ENCODE measurements at places on chromosomes 4 and X.
A peak's percentile ranks its signal among the peaks of the same experiment; 100 is the strongest.

- no peak for DNase-seq
Measured at GRCh38 chr4:1417522-1418390, 11.5 kb upstream of the NKX1-1 start.

DNA sequence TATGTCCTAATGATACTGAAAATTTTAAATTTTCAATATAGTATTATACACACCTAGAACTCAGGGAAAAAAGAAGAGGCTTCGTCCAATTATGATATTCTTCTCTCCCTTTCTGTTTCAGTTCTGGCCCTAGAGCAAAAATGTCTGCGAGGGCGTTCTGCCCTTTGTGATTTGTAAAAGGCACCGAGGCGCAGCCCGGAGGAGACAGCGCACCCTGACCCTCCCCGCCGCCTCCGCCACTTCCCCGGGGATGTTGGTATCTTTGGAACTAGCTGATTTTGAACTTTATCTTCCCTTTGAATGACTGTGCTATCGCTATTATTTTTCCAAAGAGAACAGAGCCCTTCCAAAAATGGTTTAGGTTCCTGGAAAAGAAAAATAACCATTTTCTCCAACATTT lies 173.2 kb upstream of the FAM9B start:
- DNase-seq, result no peak

GRCh38 chr4:76023389-76023788 lies at the start of gene CXCL10:
CXCL10 (minus strand) TSS chr4:76023497; CDS start chr4:76023431, 66 bp downstream.
- no peak for DNase-seq

DNA sequence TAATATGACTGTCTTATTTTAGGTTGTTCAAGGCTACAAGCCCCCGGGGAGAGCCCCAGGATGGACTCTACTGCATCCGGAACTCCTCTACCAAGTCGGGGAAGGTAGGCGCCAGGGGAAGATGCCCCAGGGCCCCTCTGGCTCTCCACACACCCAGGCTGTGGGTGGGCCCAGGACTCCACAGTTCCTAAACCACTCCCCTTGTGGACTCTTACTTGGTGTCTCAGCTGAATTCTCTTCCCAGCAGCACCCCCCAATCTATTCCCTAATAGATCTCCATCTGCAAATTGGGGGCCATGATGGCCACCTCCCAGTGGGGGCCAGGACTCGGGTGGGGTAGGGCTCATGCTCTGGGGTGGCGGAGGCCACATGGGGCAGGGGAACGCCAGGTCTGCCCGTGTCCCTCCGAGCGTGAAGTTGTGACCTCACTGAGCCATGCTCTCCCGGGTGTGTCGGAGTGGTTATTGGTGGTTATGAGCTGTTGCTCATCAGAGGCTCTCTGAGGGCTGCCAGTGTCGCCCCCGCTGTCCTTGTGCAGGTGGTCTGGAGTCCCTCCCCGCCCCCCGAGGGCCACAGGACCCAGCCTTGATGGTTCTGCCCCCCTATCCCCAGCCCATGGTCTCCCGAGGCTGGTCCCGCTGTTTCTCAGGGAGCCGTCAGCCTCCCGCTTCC lies 11.2 kb upstream of the ADD1 start:
- no peak for DNase-seq

DNA sequence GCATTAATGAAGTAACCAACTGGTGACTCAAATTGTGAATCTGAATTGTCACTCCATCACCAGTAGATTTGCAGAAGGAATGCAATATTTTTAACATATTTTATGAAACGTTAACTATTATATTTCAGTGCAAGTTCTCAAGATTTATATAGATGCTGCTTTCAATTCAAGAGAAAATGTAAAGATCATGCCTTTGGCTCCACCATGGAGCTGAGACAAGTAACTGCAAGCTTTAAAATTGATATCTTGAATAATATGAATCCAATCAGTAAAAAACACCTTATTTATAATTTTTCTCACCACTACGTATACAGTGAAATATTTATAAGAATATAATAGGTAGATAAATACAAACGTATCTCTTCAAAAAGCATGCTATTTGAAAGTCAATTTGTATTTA lies 27.8 kb upstream of the GALNTL6 start:
- DNase-seq, result no peak

GRCh38 chrX:115214151-115214550 lies 19.7 kb downstream of the LRCH2 start:
- DNase-seq, result no peak

DNA sequence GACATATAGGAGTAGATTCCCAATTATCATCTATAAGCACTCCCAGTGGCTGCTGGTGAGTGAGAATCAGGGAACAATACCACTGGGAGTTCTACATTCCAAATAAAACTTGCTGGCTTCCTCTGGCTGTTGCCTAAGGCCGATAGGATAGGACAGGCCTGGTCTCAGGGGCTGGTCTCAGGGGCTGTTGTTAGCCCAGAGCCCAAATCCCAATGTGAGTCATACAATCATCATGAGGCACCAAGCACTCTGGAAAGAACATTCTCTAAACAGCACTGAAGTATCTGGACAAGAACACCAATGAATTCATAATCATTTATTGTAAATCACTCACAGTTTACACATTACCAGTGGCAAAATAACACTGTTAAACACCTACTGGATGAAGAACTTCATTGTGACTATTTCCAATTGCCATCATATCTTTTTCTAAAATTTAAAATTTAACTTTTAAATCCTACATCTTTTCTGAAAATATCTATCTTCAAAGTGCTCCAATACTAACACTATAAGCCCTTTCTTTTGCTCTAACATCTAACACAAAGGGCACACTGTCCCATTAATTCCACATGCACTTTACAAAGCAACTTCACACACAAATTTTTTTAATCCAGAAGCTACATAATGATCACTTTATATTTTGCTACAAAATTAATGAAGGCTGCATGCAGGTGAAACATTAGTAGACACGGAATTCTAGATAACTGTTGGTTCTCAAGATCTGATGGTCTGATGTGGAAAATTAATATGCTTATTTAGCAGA lies 67.6 kb upstream of the TMEM150C start:
- DNase-seq, result no peak

DNA sequence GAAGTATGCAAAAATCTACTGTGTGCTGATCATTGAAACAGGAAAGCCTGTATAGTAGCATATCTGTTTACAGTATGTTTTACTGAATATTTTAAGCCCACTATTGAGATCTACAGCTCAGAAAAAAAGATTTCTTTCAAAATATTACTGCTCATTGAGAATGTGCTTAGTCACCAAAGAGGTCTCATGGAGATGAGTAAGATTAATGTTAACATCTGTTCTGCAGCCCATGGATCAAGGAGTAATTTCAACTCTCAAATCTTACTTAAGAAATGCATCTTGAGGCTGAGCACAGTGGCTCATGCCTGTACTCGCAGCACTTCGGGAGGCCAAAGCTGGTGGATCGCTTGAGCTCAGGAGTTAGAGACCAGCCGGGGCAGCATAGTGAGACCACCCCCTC lies 3.3 kb downstream of the RNF4 start:
- DNase-seq, result no peak

DNA sequence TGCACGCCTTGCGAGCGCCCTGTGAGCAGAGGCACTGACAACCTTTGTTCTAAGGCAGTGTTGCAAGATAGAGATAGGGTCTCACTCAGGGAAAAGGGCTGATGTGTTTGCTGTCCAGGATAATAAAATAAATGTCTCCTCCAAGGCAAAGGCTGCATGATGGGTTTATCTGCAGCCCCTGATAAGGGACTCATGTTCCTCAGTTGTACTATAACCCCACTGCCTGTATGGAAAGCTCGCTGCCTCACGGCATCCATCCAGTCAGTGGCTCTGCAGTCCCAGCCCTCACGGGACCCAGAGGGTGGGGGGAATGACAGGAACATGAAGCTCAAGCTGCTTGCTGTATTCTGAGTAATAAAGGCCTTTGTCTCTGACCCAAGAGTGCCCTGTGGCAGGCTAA lies 22.6 kb downstream of the BCLAF3 start:
- no peak for DNase-seq

DNA sequence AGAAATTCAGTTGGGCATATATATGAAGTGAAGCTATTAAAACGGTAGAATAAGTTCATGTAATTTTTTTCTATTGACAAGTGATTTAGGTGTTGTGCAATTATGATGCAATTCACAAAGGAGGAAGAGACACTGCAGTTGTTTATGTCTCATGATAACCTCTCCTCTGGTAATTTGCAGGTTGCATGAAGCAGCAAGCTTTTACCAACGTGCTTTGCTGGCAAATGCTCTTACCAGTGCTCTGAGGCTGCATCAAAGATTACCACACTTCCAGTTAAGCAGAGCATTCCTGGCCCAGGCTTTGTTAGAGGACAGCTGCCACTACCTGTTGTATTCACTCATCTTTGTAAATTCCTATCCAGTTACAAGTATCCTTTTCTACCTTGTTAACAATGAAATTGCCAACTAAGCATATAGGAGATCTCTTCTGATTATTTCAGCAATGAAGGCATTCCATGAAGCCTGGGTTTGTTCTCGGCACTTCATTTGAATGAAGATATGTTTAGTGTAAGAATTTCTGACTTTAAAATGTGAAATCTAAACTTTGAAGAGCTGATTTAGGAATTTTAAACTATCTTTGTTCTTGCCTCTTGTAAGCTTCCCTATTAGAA lies 3.9 kb downstream of the TMEM33 start:
- DNase-seq, result no peak

DNA sequence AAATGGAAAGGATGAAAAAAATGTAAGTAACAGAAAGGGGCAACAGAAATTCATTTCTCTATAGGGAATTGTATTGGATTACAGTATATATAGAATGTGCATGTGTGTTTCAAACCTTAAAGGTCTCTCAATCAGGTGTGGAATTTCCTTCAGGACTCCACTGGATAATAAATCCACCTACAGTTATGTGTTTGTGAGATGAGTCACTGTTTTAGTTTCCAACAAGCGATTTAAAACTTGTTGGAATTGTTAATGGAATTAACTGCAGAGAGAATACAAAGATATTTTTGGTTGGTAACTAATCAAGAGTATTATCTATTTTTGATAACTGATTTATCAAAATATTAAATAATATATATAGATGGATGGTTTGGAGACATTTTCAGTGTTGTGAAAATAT lies 32.8 kb downstream of the CEP44 start:
- DNase-seq, result no peak

- DNase-seq, result no peak
Measured at GRCh38 chrX:67725471-67725870, 181.7 kb downstream of the AR start.

- peak; percentile 88 for DNase-seq
Measured at GRCh38 chr4:2041239-2042130, 17.6 kb upstream of the NAT8L start.

DNA sequence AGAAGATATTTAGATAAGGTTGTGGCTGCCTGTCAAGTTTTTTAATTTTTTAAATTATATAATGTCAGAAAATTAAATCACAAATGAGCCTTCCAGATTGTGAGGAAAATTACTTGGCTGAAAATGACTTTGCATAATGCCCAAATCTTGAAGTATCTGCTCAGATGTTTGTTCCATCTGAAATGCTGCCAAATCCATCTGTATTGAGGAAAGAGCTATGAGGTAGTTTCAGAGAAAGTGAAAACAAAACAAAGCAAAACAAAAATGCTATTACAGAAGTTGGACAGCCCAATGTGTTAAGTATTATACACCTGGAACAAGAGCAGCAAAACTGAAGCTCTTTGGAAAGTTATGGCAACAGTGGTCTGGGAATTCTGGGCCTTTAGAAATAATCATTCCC lies 23.3 kb upstream of the GUCY1B1 start:
- DNase-seq, result no peak

GRCh38 chrX:145213504-145213903 lies 33.8 kb upstream of the SPANXN1 start:
- no peak for DNase-seq

GRCh38 chr4:163196926-163197480 lies 30.3 kb upstream of the NAF1 start:
- DNase-seq, result no peak

DNA sequence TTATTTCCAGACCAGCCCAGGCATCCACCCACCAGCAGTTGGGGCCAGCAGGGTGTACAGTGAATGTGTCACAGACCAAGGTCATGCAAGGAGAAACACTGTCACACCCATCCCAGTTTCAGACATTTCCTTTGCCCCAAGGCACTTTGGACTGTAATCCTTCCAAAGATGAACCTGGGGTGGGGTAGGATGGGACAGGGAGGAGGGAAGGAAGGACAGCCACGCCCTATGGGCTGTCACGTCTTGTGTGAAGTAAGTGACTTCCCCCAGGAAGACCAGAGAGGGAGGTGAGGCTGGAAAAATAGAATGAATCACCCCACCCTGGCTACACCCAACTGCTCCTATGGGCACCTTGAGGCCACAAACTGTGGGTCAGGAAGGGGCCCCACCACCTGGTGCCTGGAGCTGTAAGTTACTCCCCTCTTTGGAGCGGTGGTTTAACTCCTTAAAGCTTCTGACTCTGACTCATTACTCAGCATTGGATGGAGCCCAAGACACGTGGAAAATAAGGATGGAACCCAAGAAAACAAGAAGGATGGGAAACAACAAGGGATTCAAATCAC lies 349.9 kb upstream of the KLF3 start:
- DNase-seq, result no peak

DNA sequence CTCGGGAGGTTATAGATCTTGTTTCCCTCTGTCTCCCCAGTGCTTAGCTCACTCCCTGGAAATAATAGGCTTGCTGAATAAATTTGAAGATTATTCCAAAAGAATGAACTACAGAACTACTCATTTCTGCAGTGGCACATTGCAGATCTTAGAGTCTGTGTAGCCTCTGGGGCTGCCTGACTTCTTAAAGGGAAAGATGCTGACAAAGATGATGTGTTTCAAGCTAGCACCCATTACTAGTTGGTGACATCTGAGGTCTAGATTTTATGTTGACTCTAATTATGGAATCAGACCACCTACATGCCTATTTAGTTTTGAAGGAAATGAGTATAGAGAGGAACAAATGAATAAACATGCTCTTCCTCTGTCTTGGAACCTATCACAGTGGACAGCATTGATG lies 123.7 kb upstream of the KCNIP4 start:
- no peak for DNase-seq

DNA sequence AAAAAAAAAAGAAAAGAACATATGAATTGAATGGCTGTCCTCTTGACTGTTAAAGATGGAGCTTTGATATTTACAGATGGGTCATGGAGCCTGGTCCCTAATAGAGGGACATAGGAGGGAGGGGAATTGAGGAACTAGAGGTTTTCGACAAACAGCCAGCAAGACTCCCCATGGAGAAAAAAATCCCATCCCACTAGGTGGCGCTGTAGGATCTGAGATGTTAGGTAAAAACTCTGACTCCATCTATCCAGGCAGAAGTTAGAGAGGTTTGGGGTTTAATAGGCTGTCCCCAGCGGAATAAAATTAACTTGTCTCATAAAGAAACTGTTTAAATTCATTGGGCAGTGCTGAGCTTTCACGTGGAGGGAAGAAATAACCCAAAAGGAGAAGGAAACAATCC lies 45.9 kb downstream of the HMGB2 start:
- DNase-seq, result peak; percentile 79

Measured in activated CD4-positive, alpha-beta T cell treated with anti-CD3 and anti-CD28 coated beads, Interleukin-2, amount 10 ng/mL, durations not matched to agents 7 days and 5 days (primary cell).